ENCODE measurements at places on chromosomes 7 and 10.

- DNase-seq: no peak
Observed at GRCh38 chr10:34380856-34381255, 434.2 kb downstream of the PARD3 start.

DNA sequence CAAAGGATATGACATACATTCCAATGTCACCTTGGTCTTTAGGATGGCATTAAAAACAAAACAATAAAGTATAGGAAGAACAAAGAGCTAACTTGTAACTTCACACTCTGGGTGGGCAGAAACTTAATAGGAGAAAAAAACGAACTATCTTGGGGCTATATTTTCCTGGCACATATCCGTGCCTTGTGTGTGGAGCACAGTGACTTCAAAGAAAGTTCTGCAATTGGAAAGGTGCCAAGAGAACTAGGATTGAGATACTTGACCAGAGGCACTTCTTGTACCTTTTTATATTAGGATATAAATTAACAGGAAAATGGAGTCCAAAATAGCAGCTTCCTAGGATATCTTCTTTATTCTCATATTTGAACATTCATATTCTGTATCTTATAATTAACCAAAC is 148.4 kb downstream of the SEMA3D start:
- DNase-seq: no peak

DNA sequence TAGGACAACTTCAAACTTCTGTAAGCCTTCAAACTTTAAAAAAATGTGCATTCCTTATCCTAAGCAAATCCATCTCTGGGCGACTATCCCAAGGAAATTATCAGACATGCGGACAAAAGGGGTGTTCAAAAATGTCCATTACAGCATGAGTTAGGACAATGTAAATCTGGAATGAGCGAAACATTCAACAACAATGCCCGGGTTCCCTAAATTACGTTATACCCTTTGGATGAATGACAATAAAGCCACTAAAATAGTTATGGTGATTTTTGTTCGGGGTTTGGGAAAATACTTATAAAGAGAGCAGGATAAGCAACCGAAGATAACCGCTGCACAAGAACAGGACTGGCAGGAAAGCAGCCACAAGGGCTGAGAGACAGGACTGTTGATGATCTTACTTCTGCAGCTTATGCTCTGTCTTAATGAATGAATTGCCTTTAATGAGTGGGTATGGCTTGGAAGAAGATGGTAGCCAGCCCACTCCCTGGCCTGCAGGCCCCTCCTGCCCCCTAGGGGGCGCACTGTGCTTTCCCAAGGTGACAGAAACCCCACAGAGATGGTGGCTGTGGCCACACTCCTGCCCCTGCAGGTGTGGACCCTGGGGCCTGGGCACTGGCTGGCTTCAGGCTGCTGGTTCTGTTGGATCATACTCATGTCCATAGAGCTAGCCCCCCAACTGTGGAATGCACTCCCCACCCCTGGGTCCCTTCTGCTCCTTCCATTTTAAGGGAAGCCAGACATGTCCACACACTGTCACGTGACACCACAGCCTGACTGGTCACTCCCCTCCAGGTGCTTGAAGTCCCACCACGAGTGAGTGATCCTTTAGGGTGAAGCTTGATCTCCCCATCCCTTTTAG is 45.0 kb downstream of the ZCCHC24 start:
- DNase-seq: no peak

- DNase-seq: no peak
Observed at GRCh38 chr7:139737221-139738100, 40.3 kb downstream of the HIPK2 start.

DNA sequence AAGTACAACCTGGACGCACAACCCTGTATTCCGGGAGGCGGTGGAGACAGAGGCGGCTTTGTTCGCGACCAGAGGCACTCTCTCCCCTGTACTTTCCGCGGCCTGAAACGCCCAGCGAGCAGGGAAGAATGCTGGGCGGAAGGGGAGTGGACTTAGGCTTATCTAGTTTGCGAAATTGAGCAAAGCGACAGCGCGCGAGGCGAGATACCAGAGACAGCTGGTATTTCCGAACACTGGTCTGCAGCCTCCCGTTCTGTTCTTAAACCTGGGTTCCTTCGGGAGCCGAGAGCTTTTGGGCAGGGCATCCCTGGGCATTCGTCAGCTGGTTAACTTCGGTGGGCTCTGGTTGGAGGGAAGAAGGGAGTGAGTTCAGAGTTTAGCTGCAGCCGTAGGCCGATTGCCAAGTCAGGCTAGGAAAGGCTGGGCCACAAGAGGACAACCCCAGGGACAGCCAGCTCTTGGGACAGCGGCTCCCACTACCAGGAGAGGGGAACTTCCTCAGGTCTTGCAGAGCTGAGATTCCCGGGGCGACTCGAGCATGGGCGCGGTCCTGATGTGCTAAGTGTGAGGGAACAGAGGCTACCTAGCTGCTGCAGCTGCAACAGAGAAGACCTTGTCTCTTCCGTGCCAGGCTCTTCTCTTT is 3.9 kb downstream of the HMX3 start:
- no peak for DNase-seq

- DNase-seq: no peak
Observed at GRCh38 chr7:34061149-34061548, 155.8 kb downstream of the BMPER start.

DNA sequence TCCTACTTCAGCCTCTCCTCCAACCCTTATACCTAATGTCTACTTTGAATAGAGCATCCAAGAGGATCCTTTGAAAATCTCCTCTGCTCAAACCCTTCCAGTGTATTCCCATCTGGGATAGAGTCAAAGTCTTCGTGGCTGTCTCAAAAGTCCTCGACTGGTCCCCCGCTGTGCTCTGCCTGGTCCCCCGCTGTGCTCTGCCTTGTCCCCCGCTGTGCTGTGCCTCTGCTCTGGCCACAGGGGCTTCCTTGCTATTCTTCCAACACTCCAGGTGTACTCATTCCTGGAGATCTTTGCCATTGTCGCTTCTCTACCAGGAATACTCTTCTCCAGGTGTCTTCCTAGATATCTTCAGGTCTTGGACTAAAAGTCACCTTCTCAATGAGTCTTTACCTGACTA is 36.1 kb upstream of the COMMD3 start:
- DNase-seq: no peak

DNA sequence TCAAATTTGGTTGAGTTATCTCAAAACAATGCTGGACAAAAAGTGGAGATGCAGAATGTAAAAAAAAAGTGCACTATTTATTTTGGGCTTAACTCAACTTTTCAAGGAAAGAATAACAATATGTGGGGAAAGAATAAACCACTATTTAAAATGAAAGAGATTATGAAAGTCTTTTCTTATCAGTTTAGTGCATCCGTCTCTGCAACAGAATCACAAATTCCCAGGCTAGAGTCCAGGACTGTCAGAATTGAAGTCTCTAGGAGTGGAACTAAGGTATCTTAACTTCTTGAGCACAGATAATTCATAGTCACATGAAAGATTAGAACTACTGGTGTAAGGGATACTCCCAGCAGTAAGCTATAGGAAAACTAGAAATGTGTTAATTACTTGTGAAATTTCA is 1200.3 kb upstream of the LRRN3 start:
- DNase-seq: no peak

Data from activated T-helper 9 cell treated with anti-CD3 and anti-CD28 coated beads, Interleukin-2, amount 50 U/mL, for 16 hours (primary cell).